ENCODE measurements at places on chromosomes 2 and 18.

DNA sequence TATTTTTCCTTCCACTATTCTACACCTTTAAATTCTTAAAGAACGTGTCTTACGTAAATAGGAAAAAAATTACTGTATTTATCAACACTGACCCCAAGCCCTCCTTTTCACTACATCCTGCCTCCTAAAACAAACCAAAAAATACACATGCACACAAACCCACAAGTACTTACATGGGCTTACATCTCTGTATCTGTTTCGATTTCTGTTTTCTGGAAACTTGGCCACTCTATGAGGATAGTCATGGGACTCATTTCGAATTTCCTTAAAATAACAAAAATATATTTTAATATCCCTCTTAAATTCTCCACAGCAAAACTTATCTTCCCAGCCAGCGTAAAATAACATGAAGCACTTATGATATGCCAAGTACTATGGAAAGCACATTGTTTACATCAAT lies 25.0 kb downstream of the PTPN2 start:
- no peak for DNase-seq

GRCh38 chr18:34818064-34818463 lies 108.0 kb downstream of the DTNA start:
- no peak for DNase-seq

DNA sequence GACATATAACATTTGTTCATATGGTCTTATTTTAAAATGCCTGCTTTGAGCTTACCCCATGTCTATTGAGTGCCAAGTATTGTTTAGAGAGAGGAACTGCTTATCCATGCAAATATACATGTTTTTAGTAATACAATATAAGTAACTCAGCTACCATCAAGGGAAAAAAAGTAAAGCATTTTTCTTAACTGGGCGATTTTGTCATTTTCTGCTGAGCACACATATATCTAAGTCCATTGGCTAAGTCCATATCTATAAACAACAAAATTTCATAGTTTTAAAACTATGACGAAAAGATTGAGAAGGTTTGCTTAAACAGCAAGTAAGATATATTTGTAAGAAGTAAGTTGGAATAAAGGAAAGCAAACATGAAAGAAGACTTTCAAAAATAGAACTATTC lies 82.7 kb downstream of the CALCRL start:
- no peak for DNase-seq

DNA sequence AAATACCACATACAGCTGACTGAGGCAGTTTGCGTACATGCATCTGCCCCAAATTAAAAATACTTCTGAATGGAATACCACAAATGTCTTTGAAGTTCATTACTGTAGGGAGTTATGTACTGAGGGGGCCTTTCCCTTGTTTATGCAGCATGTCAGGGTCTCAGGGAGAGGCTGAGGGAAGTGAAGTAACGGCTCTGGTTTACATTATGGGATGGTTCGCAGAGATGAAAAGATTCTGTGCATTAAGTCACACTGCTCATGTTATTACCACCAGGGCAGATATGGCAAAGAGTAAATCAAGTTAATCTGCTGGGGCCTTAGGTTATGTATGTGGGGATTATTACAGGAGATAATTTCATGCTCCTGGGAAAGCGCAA lies 385.9 kb upstream of the RND3 start:
- no peak for DNase-seq

DNA sequence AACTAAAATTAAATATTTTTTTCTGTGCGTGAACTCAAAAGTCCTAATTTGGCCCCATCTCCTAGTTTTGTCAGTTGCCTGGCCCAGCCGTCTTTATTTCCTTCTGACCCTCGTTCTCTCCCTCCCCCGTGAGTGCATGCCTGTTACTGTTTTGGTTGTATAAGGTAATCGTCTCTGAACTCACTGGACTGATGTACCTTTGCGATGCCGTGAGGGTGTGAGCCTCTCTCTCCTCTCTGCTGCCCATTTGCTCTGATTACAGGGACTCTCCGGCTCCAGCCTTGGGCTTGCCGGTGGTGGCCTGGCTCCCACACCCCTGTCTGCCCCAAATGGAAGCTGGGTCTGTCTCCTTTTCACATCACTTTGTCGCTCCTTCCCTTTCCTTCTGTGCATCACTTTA lies 66.5 kb upstream of the RBM44 start:
- DNase-seq: no peak

- peak; percentile 8 for DNase-seq
Measured at GRCh38 chr2:99680946-99681345, 191.1 kb upstream of the REV1 start.

GRCh38 chr2:20675701-20676352 lies 8.9 kb downstream of the GDF7 start:
- peak; percentile 42 for DNase-seq

DNA sequence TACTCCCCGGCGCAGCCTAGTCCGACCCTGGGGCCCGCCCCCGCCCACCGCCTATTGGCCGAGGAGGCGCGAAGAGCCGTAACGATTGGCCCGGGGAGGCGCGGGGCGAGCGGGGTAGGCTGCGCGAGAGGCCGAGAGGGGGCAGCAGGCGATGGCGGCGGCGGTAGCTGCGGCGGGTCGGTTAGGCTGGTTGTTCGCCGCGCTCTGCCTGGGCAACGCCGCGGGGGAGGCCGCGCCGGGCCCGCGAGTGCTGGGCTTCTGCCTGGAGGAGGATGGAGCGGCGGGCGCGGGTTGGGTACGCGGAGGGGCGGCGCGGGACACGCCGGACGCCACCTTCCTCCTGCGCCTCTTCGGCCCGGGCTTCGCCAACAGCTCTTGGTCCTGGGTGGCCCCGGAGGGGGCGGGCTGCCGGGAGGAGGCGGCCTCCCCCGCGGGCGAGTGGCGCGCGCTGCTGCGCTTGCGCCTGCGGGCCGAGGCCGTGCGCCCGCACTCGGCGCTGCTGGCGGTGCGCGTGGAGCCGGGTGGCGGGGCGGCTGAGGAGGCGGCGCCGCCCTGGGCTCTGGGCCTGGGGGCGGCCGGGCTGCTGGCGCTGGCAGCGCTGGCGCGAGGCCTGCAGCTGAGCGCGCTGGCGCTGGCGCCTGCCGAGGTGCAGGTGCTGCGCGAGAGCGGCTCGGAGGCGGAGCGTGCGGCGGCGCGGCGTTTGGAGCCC lies at the start of gene CNNM3:
CNNM3 (plus strand) TSS at position 142 of the 709 bp plus-strand sequence; CDS start at position 152, 10 bp downstream.
- peak; percentile 98 for DNase-seq
